ENCODE measurements at places on chromosomes 12 and 14. TPM values are rescaled to one million over a fixed set of nuclear protein-coding genes. Genes with fewer than 3 reads are reported as not detected.

Gene RCOR1
- total RNA-seq: 18.3 TPM

Gene AMHR2
- total RNA-seq: not detected

Gene TMEM119
- total RNA-seq: 0.16 TPM

Gene TOGARAM1
- 8.2 TPM for total RNA-seq

Gene TMPRSS12
- not detected for total RNA-seq

Gene IGFBP6
- total RNA-seq: 1.8 TPM

Gene AREL1
- 43.6 TPM for total RNA-seq

Gene DEPDC4
- 1.5 TPM for total RNA-seq

Gene CLEC7A
- total RNA-seq: 0.26 TPM

Gene CFAP73
- total RNA-seq: not detected

Gene RFX4
- total RNA-seq: not detected

Gene GYS2
- total RNA-seq: not detected

Gene OTX2
- not detected for total RNA-seq

Gene NRIP2
- not detected for total RNA-seq

Gene RNF212B
- not detected for total RNA-seq

Gene APOF
- not detected for total RNA-seq

Gene POLE
- total RNA-seq: 221 TPM

Gene LALBA
- not detected for total RNA-seq

Gene PKP2
- not detected for total RNA-seq

Gene TOMM20L
- total RNA-seq: not detected

Gene OR6C74
- not detected for total RNA-seq

Gene GCH1
- 73.2 TPM for total RNA-seq

Gene RIN3
- 122 TPM for total RNA-seq

Gene KRT79
- total RNA-seq: 0.23 TPM

Gene FAM181A
- total RNA-seq: not detected

Gene PTPRO
- total RNA-seq: 0.15 TPM

Gene GPR135
- total RNA-seq: 2.1 TPM

Gene P2RX4
- total RNA-seq: 64.8 TPM

Gene ATL1
- total RNA-seq: 2.2 TPM

Gene LRRC74A
- total RNA-seq: not detected

Gene ANO2
- total RNA-seq: not detected

Gene DIO3
- total RNA-seq: not detected

Gene EFS
- total RNA-seq: not detected

Gene PROX2
- total RNA-seq: 0.44 TPM

Gene PPP1R12A
- total RNA-seq: 108 TPM

Gene ISM2
- total RNA-seq: not detected

Gene CDCA3
- 125 TPM for total RNA-seq

Gene RPS6KL1
- 2.5 TPM for total RNA-seq

Gene GPR68
- total RNA-seq: 44.5 TPM

Gene KLHL33
- total RNA-seq: 0.59 TPM

Gene FAM186B
- total RNA-seq: not detected

Gene HOXC10
- total RNA-seq: not detected

Gene PRPH
- total RNA-seq: 0.35 TPM

Gene ERGIC2
- 75.5 TPM for total RNA-seq

Gene CBLN3
- 5.0 TPM for total RNA-seq

Gene SBNO1
- 35.7 TPM for total RNA-seq

All from activated CD8-positive, alpha-beta memory T cell treated with anti-CD3 and anti-CD28 coated beads, Interleukin-2, amount 10 ng/mL, durations not matched to agents 7 days and 5 days (primary cell).